ENCODE measurements at places on chromosomes 4 and X.
A peak's percentile ranks its signal among the peaks of the same experiment; 100 is the strongest.

DNA sequence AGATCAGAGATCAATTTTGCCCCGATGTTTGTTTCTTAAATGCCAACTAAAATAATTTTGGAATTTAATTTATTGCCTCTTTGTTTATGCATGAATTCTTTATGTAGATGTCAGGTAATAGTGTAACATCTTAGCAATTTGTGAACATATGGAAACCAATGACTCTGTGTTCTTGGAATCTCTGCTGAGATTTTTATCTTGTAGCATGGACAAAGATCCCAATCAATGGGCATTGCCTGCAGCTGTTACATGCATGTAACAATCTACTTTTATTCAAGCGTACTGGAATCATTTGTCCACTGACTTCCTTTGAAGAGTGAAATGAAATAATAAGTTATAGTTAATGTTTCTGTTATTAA is 61.6 kb upstream of the ARSJ start:
- no peak for DNase-seq

- DNase-seq, result no peak
Observed at GRCh38 chrX:73239242-73239641, 24.6 kb upstream of the NAP1L2 start.

- peak; percentile 28 for DNase-seq
Observed at GRCh38 chr4:70838666-70839588, 763 bp downstream of the GRSF1 start.

GRCh38 chrX:19804151-19804550 is 83.2 kb downstream of the SH3KBP1 start:
- no peak for DNase-seq

DNA sequence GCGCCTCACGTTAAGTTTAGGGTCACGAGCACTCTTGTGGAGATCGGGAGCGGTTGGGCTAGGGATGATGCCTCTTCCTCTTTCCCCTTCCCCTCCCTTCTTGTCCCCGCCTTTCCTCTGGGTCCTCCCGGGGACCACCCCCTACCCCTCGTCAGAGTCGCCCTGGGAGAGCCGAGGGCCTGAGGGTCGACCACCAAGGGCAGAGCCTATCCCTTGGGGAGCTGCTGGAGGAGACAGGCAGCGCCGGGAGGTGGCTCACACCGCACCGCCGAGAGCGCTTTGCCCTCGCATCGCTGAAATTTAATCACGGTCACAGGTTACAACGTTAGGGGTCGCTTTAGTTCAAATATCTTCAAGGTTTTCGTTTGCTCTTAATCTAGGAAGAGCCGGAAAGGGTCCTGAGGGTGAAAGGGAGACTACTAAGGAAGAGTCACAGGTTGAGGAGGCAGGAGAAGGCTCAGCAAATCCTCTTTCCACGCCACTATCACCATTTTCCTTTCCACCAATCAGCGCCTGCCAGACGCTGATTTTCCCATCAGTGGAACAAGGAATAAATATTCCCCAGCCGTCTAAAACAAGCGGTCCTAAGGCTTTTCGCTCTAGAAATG is 528 bp upstream of the SNCA start:
- DNase-seq, result no peak

DNA sequence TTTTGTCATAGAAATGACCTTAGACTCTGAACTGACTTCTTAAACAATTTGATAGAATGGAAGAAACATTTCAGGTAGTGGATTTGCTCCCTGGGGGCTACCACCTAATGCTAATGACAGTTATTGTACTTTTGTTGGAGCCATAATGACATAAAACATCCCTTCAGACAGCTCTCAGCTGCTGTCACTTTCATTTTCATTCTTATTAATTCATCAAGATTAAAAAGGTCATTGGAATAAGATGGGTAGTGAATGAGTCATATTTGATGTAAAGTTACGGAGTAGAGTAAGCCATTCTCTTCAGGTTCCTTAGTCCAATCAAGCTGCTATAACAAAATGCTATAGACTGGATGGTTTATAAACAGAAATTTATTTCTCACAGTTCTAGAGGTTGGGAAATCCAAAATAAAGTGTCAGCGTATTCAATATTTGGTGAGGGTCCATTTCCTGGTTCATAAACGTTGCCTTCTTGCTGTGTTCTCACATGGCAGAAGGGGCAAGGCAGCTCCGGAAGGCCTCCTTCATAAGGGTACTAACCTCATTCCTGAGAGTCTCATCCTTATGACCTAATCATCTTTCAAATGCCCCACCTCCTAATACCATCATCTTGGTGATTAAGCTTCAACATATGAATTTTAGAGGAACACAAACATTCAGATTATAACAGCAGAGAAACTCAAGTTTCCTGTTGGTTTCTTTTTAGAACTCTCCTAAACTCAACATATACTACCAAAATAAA is 268.5 kb downstream of the ARAP2 start:
- no peak for DNase-seq

DNA sequence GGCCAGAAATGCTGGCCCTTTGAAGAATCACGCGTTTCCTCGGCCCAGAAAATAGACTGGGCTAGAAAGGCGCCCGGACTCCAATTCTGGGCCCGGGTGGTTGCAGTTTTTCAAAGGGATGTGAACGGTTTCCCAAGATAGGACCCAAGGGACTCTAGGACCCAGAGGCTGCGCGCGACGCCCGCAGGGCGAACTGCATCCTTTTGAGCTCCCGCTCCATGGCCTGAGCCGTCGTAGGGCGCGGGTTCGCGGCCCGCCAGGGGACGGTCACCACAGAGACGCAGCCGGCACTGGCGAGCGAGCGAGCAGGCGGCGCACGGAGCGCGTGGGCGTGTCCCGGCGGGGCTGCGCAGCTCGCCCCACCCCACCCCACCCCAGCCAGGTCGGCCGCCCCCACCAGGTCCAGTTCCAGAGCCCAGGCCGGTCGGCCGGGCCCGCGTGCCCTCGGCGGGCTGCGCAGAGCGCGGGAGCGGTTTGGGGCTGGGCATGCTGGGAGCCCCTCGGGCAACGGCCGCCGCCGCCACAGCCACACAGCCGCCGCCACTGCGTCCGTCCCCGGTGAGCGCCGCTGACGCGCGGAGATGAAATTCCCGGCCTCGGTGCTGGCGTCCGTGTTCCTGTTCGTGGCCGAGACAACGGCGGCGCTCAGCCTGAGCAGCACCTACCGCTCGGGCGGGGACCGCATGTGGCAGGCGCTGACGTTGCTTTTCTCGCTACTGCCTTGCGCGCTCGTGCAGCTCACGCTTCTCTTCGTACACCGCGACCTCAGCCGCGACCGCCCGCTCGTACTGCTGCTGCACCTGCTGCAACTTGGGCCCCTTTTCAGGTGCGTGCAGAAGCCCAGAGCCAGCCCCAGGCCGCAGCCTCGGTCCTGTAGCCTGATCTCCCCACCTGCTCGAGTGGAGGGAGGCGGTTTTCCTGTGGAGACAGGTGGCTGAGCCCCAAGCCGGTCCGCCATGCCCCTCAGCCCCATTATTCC is at the start of gene XK:
Gene XK (plus strand): TSS at position 411 of the 979 bp plus-strand sequence. CDS start 171 bp downstream, at position 582.
- DNase-seq, result no peak

- no peak for DNase-seq
Observed at GRCh38 chr4:104616401-104616820, 121.7 kb upstream of the CXXC4 start.

- peak; percentile 55 for DNase-seq
Observed at GRCh38 chr4:182806259-182807252, 110.6 kb downstream of the DCTD start.

GRCh38 chrX:133670383-133670782 is 255.1 kb upstream of the GPC4 start:
- DNase-seq, result no peak

All from omental fat pad (tissue), 4 donors.